Uterus (tissue), 4 donors: ENCODE measurements at places on chromosomes 13 and 19. TPM values are rescaled to one million over a fixed set of nuclear protein-coding genes. Genes with fewer than 3 reads are reported as not detected.

DNA sequence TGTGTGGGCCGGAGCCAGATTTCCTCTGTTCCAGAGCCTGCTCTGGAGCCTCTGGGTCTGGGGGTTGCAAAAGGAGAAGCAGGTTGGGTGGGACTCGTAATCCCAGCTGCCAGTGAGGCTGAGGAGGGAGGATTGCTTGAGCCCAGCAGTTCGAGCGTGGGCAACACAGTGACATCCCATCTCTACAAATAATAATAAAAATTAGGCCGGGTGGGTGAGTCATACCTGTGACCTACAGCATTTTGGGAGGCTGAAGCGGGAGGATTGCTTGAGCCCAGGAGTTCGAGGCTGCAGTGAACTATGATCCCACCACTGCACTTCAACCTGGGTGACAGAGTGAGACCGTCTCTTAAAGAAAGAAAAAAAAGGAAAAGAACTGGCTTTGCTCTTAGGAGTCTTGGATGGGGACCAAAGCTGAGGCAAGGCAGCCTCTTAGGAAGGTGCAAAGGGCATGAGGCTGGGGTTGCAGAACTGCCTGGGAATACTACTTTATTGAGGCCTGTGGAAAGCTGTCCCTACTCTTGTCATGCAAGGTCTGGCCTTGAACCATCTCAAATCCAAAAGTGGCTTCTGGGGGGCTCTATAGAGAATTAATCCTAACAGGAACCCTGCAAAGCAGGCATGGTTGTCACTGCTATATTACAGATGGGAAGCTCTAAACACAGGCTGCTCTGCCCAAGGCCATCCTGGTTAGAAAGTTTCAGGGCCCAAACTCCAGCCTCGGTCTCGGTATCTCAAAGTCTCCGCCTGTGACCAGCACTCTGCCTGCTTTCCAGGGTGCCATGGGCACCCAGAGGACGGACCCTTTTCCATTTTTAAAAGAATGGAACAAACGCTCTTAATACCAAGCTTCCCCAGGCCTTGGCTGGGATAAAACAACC lies 880 bp upstream of the C19orf12 start:
- no peak for DNase-seq
- H3K4me3 ChIP-seq: peak overlapping the region; percentile 52
- H3K4me1 ChIP-seq: no peaks in the 10 kb centered on the region
- H3K27ac ChIP-seq: peak overlapping the region; percentile 88
- no peaks in the 10 kb centered on the region for H3K36me3 ChIP-seq

DNA sequence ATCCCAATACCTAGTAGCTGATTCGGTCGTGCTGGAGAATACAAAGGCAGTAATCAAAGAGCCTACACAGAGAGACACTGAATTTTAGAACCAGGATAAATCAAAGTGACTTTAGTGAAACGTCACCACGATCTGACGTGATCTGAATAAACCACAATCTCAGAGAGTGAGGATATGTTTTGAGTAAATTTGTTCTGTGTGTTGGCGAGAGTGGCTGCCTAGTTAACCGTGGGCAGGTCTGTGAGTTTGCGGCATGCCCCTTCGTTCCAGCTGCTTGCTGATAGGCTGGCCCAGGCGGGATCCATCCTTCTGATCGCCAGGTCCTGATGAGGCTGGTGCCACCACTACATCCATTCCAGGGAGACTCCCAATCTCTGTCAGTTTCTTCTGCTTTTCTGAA lies 40.4 kb downstream of the LRCH1 start:
- H3K27me3 ChIP-seq: no peaks in the 10 kb centered on the region
- no peak overlapping the region for H3K4me3 ChIP-seq
- peaks cover 10% of the 10 kb centered on the region for H3K4me1 ChIP-seq
- DNase-seq: no peak
- peak overlapping the region; percentile 83 for H3K27ac ChIP-seq
- H3K36me3 ChIP-seq: no peaks in the 10 kb centered on the region

The CASP14 gene
- total RNA-seq: not detected

GRCh38 chr19:48367855-48368254 lies 3.7 kb downstream of the SYNGR4 start:
- DNase-seq: no peak
- no peaks in the 10 kb centered on the region for H3K27me3 ChIP-seq
- no peak overlapping the region for H3K4me3 ChIP-seq
- no peak overlapping the region for H3K27ac ChIP-seq
- H3K4me1 ChIP-seq: peaks cover 5% of the 10 kb centered on the region

DNA sequence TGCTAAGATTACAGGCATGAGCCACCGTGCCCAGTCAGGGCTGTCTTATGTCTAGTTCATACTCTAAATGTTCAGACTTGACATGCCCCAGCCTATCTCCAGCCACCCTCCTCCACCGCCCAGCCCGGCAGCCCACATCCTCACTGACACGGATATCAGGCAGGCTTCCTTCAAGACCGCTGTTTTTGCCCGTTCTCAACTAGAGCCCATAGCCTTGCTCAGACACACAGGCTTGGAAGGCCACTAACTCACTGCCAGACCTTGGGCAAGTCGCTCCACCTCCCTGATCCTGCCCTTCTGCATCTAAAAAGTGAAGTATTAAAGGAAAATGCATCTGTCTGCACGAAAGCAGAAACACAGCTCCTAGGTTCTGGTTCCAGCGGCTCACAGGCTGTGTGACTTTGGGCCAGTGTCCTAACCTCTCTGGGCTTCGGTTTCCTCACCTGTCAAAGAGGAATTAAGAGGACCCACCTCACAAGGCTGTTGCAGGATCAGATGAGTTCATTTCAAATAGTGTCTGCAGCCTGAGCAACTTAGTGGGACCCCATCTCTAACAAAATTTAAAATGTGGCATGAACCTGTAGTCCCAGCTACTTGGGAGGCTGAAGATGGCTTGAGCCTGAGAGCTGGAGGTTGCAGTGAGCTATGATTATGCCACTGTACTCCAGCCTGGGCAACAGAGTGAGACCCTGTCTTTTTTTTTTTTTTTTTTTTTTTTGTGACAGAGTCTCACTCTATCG lies 14.5 kb upstream of the CERS4 start:
- DNase-seq: no peak
- no peak overlapping the region for H3K4me3 ChIP-seq
- H3K27me3 ChIP-seq: no peaks in the 10 kb centered on the region
- H3K27ac ChIP-seq: no peak overlapping the region

DNA sequence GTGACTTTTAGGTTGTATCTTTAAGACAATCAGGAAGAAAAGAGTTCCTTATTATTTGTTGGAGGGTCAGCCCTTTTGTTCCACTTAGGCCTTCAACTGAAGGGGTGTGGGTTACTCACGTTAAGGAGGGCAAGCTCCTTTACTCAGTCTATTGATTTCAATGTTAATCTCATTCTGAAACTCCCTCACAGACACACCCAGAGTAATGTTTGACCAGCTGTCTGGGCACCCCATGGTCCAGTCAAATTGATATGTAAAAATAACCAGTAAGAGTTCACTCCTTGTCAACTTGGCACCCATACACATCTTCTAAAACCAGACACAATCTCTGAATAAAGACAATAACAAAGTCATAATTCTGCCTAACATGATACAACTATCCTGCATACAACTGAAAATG lies 292.9 kb downstream of the KLF5 start:
- H3K27ac ChIP-seq: no peak overlapping the region
- no peak for DNase-seq
- no peaks in the 10 kb centered on the region for H3K4me1 ChIP-seq
- H3K27me3 ChIP-seq: no peaks in the 10 kb centered on the region

DNA sequence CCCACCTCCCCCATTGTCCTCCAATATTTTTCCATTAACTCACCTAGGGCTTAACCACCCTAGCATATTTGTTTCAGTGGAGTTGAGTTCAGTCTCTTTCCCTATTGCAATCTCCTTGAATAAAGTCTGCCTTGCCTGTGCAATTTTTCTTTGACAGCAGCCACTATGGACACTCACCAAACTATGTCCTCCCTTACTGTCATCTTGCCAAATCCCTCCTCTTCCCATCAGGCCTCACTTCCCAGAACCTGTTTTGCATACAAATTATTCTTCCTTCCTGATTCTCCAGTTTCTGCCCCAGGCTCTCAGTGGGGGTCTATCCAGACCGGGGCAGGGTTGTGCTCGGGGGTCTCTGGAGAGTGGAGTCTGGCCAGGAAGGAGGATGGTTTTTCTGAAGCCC lies 2.2 kb upstream of the LYPD5 start:
- DNase-seq: no peak

The FCER2 gene
- not detected for total RNA-seq

The SIGLEC10 gene
- 0.26 TPM for total RNA-seq

DNA sequence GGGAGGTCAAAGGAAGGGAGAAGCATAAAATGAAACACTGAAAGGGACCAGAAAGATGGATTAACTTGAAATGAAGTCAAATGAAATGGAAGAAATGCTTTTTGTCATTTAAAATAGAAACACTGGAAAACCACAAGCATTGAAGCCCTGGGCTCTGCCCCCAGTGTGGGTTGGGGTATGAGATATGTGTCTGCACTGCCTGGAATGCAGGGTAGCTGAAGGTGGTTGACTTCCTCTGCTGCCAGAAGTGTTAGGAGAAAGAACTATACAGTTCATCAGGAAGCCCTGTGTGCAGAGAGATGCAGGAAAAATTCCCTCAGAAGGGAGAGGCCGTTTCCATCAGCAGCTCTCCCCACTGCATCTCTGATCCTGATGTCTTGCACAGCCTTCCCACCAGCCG lies 69.2 kb downstream of the DHRS12 start:
- H3K36me3 ChIP-seq: no peaks in the 10 kb centered on the region
- H3K27me3 ChIP-seq: no peaks in the 10 kb centered on the region
- H3K4me3 ChIP-seq: no peak overlapping the region
- no peak overlapping the region for H3K27ac ChIP-seq
- H3K4me1 ChIP-seq: peaks cover 6% of the 10 kb centered on the region
- no peak for DNase-seq

The IGFL3 gene
- total RNA-seq: not detected

GRCh38 chr13:71632721-71633120 lies 234.3 kb downstream of the DACH1 start:
- no peaks in the 10 kb centered on the region for H3K4me1 ChIP-seq
- no peak overlapping the region for H3K4me3 ChIP-seq
- no peaks in the 10 kb centered on the region for H3K36me3 ChIP-seq
- no peaks in the 10 kb centered on the region for H3K27me3 ChIP-seq

DNA sequence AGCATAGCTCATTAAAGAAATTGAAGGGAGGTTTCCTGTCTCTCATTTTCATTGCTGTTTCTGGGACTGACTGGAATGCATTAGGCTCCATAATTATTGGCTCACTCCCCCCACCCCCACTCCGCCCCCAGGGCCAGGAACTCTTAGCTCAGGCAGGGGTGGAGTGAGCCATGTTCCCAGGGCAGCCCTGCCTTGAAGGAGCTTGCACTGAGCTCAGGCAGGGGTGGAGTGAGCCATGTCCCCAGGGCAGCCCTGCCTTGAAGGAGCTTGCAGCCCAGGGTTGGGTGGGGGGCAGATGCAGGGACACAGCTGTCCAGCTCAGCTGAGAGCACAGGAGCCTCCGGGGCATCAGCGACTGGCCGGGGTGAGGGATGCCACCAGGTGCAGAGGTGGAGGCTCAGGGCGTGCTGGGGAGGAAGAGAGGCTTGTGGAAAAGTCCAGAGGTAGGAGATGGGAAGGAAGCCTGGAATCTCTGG lies 39.1 kb upstream of the TFDP1 start:
- no peak overlapping the region for H3K27ac ChIP-seq
- H3K4me1 ChIP-seq: no peaks in the 10 kb centered on the region
- no peaks in the 10 kb centered on the region for H3K36me3 ChIP-seq
- no peaks in the 10 kb centered on the region for H3K27me3 ChIP-seq
- no peak for DNase-seq

DNA sequence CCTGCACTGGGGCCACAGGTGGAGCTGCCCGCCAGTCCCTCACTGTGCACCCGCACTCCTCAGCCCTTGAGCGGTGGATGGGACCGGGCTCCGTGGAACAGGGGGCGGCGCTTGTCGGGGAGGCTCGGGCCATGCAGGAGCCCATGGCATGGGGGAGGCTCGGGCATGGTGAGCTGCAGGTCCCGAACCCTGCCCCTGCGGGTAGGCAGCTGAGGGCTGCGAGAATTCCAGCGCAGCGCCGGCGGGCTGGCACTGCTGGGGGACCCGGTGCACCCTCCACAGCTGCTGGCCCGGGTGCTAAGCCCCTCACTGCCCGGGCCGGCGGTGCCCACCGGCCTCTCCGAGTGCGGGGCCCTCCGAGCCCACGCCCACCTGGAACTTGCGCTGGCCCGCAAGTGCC lies 877.5 kb upstream of the PCDH9 start:
- H3K27ac ChIP-seq: no peak overlapping the region
- H3K36me3 ChIP-seq: no peaks in the 10 kb centered on the region
- no peak overlapping the region for H3K4me3 ChIP-seq

The EMP3 gene
- 23.8 TPM for total RNA-seq

DNA sequence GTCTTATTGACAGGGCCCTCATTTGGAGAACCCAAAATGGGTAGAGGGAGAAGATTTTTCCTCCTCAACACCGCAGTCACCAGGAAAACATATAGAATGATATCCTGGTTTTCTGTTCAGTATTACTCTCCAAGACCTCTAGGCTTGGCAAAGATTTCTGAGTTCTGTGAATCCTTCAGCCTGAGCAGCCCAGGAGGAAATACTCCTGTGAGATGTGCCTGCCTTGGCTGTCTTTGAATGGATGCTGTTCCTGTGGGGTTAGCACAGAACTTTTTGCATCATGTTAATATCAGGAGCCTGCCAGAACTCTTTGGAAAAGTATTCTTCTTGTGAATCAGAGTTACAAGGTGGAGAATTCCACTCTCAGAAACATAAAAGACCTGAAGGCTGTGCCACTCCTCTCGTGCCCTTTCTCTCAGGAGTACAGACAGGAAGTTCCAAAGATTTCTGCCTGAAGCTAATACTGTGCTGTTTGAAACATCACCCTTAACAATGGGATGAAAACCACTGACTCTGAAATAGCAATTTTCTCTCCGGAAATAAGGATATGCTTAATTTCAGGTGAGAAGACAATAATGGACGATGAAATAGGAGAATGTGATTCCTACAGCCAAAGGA lies 520.1 kb upstream of the NBEA start:
- H3K36me3 ChIP-seq: no peaks in the 10 kb centered on the region
- no peaks in the 10 kb centered on the region for H3K27me3 ChIP-seq
- no peak for DNase-seq
- no peaks in the 10 kb centered on the region for H3K4me1 ChIP-seq
- no peak overlapping the region for H3K27ac ChIP-seq

GRCh38 chr13:113135281-113135760 lies 12.7 kb downstream of the F10 start:
- no peak for DNase-seq
- H3K27ac ChIP-seq: no peak overlapping the region
- H3K27me3 ChIP-seq: no peaks in the 10 kb centered on the region
- H3K4me1 ChIP-seq: no peaks in the 10 kb centered on the region

The ZNF837 gene
- total RNA-seq: 4.6 TPM
